ENCODE measurements at places on chromosomes 2 and 18.
A peak's percentile ranks its signal among the peaks of the same experiment; 100 is the strongest.

GRCh38 chr2:212811036-212811805 lies 272.6 kb upstream of the ERBB4 start:
- DNase-seq = no peak

DNA sequence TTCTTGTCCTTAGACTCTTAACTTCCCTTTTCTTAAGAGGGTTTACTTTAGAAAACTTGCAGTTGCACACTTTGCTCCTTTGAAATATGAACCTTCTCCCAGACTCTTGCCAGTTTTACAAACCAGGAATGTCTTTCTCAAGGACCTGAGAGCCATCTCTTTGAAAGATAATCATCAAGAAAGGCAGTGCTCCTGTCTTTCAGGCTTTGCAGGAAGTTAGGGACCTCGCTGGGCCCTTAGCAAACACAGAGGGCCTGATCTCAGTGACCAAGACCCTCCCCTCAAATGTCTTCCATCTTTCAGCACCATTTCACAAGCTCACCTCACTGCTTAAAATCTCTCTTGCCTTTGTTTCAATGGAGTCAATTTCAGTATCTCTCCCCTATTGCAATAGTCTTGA lies 32.0 kb upstream of the NYAP2 start:
- peak; percentile 14 for DNase-seq

DNA sequence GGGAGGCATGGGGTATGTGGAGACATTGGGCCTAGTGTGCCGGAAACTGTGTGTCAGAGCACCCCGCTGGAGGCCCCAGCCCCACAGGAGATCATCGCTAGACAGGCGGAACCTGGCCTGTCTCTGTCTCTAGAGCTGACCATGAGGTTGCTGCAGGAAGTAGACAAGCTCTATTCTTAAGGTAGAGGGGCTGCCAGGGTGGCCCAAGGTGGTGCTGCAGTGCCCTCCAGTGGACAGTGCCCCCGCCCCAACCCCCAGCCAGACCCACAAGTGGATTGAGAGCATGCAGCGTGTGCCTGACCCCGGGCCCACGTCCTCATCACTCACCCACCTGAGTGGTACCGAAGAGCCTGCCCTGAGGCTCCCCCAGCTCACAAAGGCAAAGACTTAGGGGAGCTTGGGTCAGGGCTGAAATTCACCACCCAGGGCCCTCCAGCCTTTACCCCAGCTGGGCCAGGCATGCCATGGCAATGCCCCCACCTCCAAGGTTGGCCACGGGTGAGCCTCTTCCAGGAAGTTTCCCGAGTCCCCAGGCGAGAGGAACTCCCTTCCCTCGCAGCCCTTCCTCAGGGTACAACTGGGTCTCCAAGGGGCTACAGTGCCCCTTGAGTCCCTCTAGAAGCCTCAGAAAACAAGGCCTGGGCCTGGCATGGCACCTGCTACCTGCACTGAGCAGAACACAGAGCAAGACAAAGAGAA lies 155.0 kb downstream of the TTC32 start:
- peak; percentile 87 for DNase-seq

DNA sequence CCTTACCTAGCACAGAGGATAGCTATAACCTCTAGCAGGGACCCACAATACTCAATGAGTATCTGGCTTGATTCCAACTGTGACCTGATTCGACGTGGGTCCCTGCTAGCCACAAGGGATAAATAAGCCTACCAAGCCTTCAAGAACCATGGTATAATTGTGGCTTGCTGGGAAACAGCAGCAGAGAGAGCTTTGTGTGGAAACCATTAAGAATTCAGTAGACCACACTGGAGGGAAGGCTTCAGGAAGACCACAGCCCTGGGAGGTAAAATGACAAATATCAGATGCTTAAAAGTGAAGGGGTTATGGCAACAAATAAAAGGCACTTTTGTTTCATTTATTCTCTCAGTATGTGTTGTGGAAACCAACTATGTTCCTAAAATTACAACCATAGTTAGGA lies 82.6 kb upstream of the WIPF1 start:
- no peak for DNase-seq

DNA sequence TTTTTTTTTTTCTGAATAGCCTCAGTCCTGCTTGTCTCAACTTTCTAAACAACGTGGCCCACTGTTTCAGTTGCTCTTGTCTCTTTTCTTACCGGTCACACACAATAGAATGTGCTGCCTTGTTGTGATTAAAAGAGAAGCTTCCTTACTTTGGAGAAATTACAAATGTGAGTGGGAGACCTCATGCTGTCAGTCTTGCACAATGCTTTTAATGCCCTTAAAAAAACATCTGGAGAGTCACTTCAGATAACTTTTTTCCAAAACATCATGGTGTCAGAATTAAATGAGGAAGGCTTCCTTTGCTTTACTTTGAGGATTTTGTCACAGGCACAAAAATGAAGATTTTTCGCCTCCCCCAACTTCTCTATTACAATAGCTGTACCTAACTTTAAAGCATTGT lies 37.7 kb downstream of the LHCGR start:
- DNase-seq = no peak

DNA sequence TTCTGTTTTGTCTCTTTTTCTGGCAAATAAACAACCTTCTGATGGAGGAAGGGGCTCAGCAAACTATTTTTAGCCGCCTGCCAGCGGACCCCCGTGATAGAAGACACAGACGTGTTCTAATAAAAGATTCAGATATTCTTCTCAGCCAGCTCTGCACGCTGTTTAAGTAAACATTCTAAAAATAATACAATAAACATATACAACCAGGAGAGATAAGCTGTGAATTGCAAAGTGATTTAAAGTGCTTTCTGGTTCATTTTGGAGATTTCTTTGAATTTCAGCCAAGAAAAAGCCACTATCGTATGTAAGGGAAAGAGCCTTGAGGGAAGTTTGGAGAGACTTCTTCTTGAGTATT lies 201.3 kb downstream of the EPHA4 start:
- DNase-seq = no peak

DNA sequence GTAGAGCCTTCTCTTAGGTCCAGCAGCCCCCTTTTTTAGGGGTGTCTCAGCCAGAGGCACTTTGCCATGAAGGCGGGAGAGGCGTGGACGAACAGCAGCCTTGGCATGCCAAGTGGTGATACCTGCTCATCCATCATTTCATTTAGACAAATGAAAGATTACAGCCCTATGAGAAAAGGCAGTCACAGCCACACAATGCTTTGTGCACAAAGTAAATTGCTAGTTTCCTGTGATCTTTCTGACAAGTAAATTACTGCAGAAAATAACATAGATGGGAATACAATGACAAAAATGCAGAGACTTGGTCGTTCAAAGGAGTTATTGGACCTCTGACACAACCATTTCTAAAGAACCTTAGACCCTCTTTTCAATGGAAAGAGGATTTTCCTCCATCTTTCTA lies 94.9 kb downstream of the RND3 start:
- no peak for DNase-seq

DNA sequence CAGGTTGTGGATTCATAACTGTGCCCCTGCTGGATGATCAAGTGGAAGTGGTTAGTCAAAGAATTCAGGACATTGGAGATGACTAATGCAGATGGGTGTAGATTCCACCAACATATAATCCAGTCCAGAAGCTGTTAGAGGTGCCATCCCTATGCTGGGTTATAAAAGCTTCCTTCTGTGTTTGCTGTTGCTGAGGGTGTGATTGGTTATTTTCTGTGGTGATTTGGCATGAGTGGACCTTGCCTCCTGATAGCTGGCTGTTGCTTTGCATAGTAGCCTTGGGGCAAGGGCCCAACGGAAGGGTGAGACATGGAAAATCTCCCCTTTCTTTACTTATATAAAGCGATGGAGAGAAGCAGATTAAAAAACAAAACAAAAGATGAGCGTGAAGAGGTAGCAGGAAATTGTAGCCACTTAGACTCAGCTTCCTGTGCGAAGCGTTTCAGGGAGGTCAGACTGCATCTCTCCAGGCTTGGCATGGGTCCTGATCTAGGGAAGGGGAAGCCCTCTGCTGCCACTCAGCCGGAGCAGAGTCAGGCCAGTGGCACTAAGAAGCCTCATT lies 190.4 kb downstream of the FMNL2 start:
- DNase-seq = no peak

- DNase-seq = no peak
Measured at GRCh38 chr18:38494065-38494464, 928.5 kb upstream of the CELF4 start.

DNA sequence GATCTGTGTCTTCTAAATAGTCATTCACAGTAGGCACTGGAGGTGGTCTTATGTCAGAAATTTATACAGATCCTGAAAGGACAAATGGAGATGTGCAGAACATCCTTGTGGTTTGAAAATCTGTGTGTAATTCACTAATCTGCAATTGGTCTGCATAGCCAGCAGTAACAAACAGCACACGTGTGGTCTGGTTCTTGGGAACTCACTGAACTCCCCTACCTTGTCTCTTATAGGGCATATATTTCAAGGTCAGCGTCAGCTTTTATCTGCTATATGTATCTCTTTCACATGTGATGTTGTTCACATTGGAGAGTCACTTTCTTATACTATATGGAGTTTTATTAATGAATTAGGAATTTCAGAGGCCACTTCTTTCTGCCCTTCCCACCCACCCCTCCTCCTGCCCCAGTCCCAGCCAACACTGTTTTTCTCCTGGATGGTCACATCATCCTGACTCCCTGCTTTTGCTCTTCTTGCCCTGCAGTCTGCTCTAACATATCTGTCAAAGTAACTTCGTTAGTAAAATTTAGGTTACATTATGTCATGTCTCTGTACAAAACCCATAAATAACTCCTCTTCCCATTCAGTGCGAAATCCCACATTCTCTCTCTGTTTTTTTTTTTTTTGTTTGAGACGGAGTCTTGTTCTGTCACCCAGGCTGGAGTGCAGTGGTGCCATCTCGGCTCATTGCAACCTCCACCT lies 35.4 kb upstream of the CABYR start:
- DNase-seq = no peak

- no peak for DNase-seq
Measured at GRCh38 chr2:96533292-96534073, 3.1 kb upstream of the ARID5A start.

- no peak for DNase-seq
Measured at GRCh38 chr2:127437781-127438726, 19.8 kb downstream of the PROC start.

DNA sequence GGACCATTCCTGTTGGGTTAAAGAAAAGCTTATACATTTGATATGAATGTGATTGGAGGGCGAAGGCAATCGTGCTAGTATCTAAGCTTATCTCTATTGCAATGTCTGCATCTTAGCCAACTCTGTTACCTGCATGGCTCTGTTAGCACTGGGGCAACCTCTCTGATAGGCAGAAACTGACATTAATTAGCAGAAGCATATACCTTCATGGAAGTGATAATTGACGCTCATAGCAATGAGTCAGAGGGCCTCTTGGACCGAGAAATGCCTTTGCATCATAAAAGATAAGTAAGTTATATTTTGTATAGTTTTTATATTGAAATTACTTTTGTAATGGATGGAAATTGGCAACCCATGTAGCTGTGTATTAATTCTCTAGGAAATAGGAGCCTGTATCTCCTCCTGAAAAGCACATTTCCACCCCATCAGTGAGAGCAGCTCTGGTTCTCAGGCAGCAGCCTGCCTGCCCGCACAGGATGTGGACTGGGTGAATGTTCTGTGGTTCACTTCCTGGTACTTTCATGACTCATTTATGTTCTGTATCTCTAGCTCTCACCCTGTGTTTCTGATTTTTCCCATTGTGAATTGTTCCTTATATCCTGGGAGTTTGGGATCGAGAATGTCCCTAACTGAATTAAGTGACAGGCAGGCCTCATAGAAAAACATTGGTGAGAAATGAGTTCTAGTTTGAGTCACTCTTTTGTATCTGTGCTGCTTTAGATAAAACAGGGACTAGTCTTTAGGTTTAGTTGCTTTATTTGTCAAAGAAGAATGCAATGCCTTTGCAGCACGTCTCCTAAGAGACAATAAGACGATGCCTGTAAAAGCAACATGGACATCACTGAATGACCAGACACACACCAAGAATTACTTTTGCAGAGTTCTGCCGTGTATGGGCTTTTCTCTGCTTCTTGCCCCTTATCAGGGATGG lies 344.9 kb downstream of the DCDC2C start:
- DNase-seq = no peak

GRCh38 chr2:1256632-1257324 lies 156.5 kb upstream of the TPO start:
- DNase-seq = no peak

- DNase-seq = no peak
Measured at GRCh38 chr18:79485788-79486355, 90.1 kb downstream of the NFATC1 start.

DNA sequence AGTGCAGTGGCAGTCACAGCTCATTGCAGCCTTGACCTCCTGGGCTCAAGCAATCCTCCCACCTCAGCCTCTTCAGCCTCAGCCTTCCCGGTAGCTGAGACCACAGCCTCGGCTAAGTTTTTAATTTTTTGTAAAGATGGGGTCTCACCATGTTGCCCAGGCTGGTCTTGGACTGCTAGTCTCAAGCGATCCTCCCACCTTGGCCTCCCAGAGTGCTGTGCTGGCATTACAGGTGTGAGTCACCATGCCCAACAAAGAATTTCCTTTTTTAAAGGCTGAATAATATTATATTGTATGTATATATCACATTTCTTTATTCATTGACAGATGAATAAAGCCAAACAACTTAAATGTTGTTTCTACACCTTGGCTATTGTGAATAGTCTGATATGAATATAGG lies 42.5 kb downstream of the MOB4 start:
- DNase-seq = no peak

DNA sequence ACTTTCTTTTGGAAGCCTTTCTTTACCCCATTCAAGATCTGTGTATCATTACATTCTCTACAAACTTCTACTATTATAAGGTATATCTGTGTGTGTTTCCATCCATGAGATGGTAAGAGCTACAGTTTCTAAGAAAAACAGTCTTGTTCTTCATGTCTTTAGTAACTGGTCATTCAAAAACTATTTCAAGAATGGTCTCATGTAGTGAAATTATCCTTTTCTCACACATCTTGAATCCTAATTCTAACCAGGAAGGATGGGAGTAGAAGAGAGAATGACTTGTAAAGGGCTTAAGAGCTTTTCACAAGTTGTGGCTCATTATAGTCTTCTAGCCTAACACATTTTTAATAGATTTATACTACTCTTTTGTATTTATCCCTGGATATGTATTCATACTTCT lies 47.3 kb downstream of the ROCK1 start:
- no peak for DNase-seq

DNA sequence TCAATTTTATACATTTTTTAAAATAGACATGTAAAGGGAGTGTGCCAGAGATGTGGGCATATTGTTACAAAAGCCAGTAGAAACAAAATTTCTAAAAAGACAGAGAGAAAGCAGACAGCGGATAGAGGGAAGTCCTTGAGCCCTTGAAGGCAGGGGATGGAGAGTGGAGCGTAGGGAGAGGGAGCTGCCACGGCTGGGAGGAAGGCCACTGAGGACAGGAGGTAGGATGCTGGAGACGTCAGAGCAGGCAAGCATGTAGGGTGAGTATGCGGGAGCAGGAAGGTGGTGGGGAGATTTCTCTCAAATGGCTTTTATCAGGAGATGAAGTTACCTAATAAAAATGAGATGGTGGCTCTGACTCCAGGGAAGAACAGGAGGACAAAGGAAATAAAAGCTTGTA lies 24.0 kb upstream of the NCL start:
- no peak for DNase-seq

GRCh38 chr2:191318037-191318728 lies 73.0 kb downstream of the MYO1B start:
- no peak for DNase-seq

- peak; percentile 80 for DNase-seq
Measured at GRCh38 chr2:46297546-46298271, 502 bp downstream of the EPAS1 start.
